ENCODE measurements at places on chromosomes 2 and 18.

DNA sequence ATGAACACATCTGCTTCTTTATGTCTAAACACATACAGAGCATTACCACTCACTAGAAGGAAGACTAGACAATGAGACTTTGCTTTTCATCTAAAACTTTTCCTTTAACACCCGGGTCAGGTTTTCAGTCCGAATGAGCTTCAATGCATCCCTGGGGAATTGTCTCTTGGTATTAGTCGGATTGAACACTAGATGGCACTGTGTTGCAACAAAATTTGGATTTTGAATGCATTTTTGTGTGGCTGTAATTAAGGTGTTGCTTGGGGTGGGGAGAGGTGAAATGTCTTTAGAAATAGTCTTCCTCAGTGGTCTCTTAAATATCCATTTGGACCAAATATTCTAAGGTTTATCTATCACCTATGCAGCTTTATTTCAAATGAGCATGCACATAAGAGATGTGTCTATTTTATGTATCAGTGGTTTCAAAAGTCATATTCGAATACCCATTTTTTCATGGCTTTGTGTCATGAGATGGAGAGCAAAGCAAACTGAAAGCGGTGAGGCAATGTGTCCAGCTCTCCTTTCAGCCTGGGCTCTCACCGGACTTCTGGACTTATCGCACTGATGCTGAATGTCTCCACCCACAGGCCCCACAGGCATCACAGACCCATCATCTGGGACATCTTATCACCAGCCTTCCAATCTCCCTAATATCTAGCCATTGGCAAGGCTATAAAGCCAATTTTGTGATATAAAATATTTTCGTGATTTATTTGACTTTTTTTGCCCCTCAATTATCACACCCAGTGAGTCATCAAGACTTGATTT lies 510.3 kb downstream of the RNF144A start:
- DNase-seq, result peak; percentile 60

DNA sequence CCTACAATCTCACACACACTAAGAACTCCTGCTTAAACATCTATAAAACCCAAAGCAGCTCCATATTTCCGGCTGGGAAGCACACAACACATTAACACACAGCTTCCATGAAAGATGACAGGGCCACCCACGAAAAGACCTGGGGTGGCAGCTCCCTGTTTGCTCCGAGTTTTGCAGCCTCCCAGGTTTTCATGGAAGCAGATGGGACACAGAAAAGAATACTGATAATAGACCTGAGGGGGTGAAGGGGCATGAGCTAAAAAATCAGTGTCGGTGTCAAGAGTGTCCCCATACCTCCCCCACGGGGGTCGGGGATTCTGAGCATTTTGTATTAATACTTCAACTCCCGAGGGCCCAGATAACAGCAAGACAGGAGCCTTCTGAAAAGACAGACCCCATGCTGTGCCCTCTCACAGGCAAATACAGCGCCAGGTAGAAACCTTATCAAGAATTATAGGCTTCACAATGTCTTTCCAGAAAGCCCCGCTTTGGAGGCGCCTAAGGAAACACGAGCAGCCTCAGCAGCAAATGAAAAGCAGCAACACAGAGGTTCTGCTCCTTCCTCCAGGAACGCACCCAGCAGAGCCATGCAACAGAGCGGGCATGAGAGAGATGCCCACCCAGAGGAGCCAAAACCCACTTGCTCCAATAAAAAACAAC lies 50.5 kb downstream of the ZNF516 start:
- DNase-seq, result no peak

DNA sequence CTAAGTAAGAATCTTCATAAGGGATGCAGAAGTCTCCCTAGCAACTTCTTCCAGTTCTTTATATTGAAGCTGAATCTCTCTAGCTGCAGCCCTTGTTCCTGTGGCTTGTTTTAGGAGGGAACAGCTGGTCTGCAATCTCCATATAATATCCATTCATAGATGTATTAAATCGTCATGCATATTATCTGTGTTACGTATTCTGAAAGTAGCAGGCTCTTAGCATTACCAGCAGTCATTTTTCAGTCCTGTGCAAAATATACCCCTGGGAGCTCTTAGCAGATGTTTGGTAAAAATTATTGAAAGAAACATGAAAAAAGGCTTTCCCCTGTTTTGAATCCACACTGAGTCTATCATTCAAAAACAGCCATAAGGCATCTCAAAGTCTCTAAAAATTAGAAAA lies 385.3 kb downstream of the IRS1 start:
- DNase-seq, result peak; percentile 39

GRCh38 chr18:26459340-26459739 lies 89.0 kb downstream of the KCTD1 start:
- DNase-seq, result no peak

DNA sequence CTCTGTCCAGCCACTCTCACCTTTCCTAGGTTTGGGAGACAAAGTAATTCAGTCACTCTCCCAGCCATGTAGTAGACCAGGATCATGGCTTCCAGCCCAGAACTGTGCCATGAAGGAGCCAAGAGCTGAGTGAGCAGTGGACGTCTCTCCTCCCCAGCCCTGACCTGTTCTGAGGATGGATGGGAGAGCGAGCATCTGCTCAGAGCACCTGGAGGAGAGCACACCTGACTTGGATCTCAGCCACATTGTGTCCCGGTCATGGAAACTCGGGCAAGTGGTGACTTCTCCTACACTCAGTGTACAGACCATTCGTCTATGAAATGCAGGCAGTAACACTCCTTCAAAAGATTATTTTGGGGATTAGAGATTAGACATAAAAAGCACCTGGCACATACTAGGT lies 299.7 kb downstream of the TNS1 start:
- DNase-seq, result no peak

- peak; percentile 53 for DNase-seq
Measured at GRCh38 chr2:223081789-223082188, 29.8 kb downstream of the KCNE4 start.

- DNase-seq, result peak; percentile 56
Measured at GRCh38 chr2:70964596-70965386, 13.6 kb upstream of the ANKRD53 start.

GRCh38 chr2:187054501-187055319 lies 205.7 kb upstream of the ZSWIM2 start:
- no peak for DNase-seq

GRCh38 chr18:40292985-40293710 lies 1661.9 kb upstream of the PIK3C3 start:
- no peak for DNase-seq
